ENCODE measurements at places on chromosomes 5 and 9. TPM values are rescaled to one million over a fixed set of nuclear protein-coding genes. Genes with fewer than 3 reads are reported as not detected.

Gene CD72
- 4.4 TPM for total RNA-seq

Gene WNT8A
- total RNA-seq, result not detected

Gene AFAP1L1
- 8.2 TPM for total RNA-seq

Gene PANK3
- 27.9 TPM for total RNA-seq

Gene EIF4E1B
- total RNA-seq, result not detected

Gene SPATA31D3
- total RNA-seq, result not detected

Gene TMEM232
- total RNA-seq, result 5.1 TPM

Gene SERF1A
- 4.4 TPM for total RNA-seq

Gene ETF1
- 160 TPM for total RNA-seq

Gene PTGR1
- total RNA-seq, result 56.2 TPM

Measured in subcutaneous preadipocyte (primary cell).